Fibroblast of gingiva (primary cell): ENCODE measurements at places on chromosomes 12 and 14.

- DNase-seq: no peak
Measured at GRCh38 chr12:15555446-15555845, 233.1 kb downstream of the PTPRO start.

- no peak for DNase-seq
Measured at GRCh38 chr14:31405106-31405505, 15.2 kb downstream of the HEATR5A start.

GRCh38 chr12:115336506-115336905 lies 652.5 kb upstream of the TBX3 start:
- DNase-seq: no peak

- peak; percentile 18 for DNase-seq
Measured at GRCh38 chr12:6620137-6620884, 13.1 kb upstream of the CHD4 start.

GRCh38 chr14:103130965-103131364 lies 7.7 kb downstream of the TNFAIP2 start:
- peak; percentile 77 for DNase-seq

GRCh38 chr14:29705801-29706200 lies 221.8 kb downstream of the PRKD1 start:
- peak; percentile 49 for DNase-seq

GRCh38 chr12:2080604-2081003 lies 27.8 kb downstream of the CACNA1C start:
- DNase-seq: no peak

DNA sequence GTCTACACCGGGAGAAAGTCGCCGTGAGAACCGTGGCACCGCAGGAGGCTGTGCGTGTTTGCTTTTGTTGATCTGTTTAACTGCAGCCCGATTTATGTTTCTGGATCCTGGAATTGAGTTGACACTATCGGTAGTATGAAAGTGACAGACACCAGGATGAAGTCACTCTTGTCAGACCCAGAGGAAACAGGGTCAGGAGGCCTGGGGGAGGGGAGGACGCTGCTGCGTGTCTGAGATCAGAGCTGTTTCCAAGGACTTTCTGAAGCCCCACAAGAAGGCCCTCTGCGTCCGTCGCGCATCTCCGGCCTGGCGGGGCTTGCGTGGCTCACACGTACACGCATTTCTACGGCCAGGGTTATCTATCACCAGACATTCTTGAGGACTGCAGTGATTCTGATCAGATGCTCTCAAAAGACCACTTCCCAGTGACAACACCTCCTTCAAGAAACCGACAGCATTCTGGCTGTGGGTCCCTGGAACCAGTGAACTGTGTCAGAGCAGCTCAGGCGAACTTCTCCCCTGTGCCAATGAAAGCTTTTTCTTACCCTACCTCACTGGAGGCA lies 263.4 kb downstream of the ADGRD1 start:
- no peak for DNase-seq

DNA sequence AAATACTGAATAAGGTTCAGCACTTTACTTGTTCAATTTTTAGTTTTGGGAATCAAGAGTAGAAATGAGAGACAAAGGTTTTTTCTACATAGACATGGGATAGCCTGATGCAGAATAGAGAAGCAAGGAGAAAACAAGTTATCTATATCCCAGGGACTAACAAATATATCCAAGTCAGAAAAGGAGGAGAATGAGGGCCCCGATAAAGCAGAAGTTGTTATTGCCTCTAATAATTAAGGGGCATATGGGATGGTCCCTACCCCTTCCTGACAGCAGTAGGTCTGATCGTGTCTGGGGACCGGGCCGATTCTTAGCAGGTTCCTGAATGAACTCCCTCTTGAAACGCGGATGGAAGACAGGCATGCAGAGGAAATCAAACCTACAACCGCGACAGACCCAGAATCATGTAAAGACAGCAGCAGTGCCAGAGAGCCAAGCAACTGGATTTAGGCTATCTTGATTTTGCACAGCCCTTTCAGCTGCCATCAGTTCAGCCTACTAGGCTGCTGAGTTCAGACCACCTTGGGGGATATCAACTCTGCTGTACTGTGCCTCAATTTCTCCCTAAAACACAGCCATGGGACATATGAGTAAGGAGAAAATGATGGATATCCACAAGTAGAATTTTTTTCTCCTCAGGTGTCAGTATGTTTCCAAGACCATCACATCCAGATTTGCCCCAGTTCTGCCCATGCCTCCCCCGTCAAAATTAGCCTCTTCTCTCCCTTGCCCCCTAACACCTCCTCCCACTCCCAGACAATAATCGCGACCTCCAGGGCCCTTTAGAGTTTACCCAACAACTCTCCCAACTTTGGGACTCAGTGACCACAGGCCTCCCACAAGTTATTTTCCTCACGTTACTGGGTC lies 706 bp downstream of the PRMT5 start:
- DNase-seq: no peak

- no peak for DNase-seq
Measured at GRCh38 chr12:92404921-92405320, 259.3 kb upstream of the BTG1 start.

GRCh38 chr14:50688875-50689274 lies 20.8 kb upstream of the SAV1 start:
- DNase-seq: no peak

DNA sequence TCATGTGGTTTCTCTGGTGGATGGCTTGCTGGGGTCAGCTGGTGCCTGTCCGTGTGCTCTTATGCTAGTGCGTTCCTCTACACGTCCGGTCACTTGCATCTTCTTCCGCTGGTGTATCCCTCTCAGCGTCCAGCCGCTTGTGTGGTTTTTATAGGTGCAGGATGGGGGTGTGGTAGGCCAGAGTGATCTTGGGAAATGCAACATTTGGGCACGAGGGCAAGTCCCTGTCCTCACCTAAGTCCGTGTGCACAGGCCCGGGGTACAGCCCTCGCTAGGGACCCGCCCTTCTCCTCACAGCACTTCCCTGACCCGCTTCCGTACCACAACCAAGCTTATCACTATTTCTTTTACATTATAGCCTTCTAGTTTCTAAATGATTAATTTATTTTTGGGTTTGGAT lies 17.3 kb downstream of the RERGL start:
- no peak for DNase-seq

DNA sequence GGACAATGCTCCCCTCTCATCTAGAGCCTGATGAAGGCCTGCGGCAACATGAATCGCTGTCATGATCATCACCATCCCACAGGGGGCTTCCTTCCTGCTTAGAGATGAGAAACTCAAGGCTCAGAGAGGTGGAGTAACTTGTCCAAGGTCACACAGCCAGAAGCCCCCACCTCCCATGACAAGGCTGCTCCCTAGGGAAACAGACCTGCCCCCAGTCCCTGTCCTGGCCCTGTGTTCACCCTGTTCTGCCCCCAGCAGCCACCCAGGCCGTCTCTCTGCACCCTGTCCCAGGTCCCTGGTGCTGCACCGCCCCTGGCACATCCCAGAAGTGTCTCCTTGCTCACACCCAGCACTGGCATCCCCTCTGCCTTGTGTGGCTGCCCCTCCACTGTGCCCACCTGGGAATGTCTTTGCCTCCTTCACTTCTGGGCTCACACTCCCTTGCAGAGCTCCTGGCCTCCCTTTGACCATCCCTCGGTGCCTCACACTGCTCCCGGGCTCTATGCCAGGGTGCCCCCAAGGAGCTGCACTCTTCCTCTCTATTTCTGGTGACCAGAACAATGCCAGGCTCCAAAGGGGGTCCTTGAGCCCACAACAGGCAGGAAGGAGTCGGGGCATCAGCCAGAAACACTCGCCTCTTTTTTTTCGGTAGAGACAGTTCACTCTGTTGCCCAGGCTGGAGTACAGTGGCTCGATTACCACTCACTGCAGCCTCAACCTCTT lies 70.5 kb downstream of the BCL11B start:
- DNase-seq: no peak

- DNase-seq: no peak
Measured at GRCh38 chr12:12210416-12210815, 56.4 kb downstream of the LRP6 start.

DNA sequence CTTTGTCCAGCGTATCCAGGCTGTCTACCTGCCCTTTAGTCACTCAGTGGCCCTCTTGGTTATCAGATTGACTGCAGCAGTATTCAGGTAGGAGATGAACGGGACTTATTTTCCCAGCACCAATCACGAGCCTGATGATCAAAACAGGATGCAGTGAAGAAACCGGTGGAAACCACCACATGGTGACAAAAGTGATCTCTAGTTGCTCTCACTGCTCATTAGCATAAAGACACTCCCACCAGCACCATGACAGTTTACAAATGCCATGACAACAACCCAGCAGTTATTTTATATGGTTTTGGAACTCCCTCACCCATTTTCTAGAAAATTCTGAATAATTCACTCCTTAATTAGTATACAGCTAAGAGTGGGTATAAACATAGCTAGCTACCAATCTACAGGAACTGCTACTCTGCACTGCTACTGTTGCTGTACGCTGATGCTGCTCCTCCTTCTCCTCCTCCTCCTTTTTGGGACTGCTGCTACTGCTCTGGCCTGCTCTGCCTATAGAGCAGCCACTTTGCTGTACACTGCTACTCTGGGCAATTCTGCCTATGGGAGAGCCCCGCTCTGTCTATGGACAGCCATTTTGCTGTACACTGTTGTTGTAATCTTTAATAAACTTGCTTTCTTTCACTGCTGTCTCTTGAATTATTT lies 142.5 kb upstream of the SSTR1 start:
- no peak for DNase-seq
